ENCODE measurements at places on chromosomes 7 and 10.

DNA sequence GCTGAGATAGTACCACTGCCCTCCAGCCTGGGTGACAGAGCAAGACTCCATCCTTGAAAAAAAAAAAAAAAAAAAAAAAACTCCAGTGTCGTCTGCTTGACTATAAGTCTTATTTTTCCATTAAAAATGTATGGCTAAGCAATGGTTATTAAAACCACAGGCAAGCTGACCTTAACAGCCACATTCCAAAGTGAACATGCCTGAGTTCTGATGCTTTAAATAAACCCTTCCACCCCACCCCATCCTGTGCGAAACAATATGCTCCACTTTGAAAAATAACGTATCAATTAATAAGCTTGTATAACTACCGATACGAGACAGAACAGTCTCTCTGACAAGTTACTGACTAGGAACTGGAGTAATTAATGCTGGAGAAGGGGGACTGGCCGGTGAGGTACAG, 63.7 kb downstream of the LARP4B start:
- no peak for DNase-seq

GRCh38 chr7:44491229-44491628, 771 bp upstream of the NUDCD3 start:
- DNase-seq: no peak

- DNase-seq: no peak
These were observed 574.3 kb upstream of the FOXK1 start for GRCh38 chr7:4107839-4108238.

- DNase-seq: no peak
These were observed 71.7 kb downstream of the HYCC1 start for GRCh38 chr7:22942191-22942590.

DNA sequence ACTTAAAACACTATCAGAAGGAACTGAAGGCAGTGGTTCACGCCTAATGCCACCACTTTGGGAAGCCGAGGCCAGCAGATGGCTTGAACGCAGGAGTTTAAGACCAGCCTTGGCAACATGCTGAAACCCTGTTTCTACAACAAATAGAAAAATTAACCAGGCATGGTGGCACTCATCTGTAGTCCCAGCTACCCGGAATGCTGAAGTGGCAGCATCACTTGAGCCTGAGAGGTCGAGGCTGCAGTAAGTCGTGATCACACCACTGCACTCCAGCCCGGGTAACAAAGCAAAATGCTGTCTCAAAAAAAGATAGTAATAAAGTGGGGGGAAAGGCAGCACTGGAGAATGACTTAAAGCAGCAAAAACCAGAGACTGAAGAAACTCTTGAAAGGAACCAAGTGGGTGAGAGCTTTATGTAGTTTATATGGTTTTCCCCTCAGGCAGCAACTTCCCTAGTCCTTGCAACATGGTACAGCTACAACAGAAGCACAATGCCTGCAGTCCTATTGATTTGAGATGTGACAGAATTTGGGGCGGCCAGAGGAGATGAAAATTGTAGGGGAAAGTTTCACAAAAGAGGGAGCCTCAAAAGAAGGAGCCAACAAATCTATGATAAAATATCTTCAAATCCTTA, 38.1 kb downstream of the GDI2 start:
- DNase-seq: no peak

GRCh38 chr10:97291357-97292096, 910 bp downstream of the ARHGAP19 start:
- no peak for DNase-seq

GRCh38 chr7:123871998-123872867, 27.3 kb downstream of the HYAL4 start:
- DNase-seq: no peak

GRCh38 chr10:124484661-124485060, 23.0 kb downstream of the LHPP start:
- no peak for DNase-seq

DNA sequence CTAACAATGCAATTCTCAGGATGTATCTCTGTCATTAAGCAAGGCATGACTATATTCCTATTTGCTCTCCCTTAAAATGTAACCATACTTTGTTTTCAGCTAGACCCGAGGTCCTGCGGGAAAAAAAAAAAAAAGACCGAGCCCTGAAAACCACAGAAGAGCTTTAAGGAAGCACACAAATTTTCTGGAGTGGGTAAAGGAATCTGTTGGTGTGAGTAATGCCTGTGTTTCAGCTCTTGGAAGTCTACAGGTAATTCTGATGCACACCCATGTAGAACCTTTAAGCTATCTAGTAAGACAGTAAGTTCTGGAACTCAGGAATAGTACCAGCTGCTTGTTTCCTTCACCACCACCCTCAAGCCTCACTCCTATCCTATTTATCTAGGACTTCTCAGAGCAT, 351.1 kb downstream of the PARD3 start:
- no peak for DNase-seq

DNA sequence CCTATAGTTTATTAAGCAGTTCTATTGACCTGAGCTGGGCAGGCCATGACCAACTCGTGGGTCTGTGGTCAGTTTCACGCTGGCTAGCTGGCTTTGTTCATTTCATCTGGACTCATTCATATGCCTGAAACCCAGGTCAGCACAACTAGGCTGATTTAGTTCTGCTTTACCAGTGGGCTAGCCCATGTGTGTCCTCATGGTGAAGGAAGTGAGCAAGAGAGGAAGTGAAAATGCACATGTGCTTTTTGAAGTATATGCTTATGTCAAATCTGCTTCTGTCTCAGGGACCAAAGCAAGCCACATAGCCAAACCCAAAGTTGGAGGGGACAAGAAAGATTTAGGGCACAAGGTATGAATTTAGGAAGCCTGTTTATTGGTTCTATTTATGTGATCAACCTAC, 154.5 kb downstream of the RNF133 start:
- DNase-seq: no peak

- DNase-seq: no peak
These were observed 13.6 kb downstream of the MICU1 start for GRCh38 chr10:72612203-72612826.

GRCh38 chr7:106425017-106425719, 140.4 kb upstream of the NAMPT start:
- DNase-seq: peak; percentile 45

DNA sequence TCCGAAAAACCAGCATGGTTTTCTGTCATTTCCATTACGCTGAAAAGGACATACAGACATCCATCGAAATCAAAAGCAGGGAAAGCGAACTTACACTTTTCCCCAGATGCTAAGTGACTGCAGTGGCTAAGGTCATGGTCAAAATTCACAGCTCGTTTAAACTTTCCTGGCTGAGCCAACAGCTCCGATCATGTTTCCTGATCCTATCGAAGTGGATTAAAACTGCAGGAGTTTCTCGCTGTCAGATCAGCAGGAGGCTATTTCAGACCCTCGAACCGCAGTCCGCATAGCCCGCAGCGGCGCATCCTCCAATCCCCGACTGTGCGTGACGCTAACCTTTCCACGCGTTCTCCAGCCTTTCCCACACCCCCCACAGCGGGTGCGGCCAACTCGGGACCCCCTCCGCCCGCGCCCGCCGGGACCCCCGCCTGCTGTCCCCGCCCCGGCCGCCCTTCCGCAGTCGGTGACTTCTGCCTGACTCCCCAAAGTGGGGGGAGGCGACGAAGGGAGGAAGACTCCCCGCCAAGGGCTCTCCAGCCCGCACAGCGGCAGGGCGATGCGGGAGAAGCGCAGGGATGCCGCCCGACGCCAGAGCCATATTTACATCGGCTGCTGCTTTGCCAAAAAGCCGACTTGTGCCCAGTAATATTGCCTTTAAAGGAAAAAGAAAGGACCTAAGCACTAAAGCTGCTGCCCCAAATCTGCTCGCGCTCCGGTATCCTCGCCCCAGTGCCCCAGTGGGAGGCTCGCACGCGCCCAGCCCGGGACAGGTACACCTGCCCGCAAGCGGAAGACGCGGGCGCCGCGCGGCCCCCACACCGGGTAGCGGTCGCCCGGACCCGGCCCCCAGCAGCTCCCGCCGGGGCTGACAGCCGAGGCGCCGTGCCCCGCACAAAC, 1.2 kb downstream of the PIP4K2A start:
- no peak for DNase-seq

DNA sequence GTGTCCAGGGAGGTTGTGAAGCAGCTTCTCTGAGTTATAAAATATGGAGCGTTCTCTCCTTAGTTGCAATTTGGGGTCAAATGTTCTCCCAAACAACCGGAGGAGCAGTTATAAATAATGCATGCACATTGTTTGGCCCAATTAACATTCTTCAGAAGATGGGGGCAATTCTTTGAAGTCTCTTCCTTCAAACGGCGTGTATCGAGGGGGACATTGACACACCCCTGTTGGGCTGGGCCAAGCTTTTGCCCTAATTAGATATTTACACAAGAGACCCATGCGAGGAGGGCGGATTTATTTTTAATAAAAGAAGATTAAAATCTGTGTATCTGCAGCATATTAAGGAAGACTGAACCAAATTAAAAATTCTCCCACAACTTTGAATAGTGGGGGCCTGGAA, 107.3 kb downstream of the PTPRE start:
- DNase-seq: no peak

DNA sequence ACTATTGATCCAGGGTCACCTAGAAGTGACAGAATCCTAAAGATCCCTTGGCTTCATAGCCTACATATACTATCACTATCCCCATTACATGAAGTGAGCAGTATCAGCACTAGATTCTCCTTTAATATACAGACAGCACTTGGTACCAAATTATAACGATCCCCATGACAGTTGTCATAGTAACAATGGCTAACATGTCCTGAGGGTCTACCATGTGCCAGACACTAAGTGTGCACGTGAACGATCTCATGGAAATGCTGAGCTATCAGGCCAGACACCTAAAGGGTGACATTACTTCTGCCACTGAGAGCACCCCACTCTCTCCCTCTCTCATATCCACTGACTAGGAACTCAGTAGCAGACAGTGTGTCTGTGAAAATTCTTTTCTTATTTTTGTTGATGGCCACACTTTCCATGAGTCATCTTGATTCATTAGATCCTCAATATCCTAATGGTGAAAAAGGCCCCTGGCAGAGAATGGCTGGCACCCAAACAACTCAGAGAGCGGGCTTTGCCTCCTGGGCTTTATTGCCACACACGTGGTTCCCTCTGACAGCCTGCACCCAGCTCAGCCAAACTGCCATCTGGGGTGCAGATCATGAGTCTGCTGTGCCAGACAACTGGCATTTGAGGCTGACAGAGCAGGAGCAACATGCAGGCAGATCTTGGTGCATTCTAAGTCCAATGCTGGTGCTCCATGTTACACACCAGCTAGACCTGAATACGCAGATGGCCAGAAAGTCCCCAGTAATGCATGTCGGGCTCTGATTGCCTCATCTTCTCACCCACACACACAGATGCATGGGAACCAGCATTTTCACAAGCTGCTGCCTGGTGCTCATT, 176.3 kb downstream of the DGKI start:
- no peak for DNase-seq

DNA sequence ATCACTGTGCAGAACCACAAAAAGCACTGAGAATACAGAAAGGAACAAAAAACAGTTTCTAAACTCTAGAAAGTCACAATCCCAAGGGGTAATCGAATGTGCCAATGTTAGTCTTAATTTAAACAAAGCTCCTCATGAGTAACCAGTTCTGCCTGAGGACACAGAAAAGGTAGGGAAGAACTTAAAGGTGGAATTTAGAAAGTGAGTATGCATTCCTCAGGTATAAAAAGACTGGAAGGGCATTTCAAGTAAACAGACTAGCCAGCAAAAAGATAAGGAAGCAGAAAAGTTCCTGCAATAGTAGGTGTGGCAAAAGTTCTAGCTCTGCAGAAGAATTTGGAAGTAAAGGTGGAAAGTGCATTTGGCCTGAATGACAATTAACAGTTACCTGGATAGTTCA, 84.6 kb upstream of the DLX6 start:
- no peak for DNase-seq

GRCh38 chr10:96276426-96276825, 5.1 kb upstream of the BLNK start:
- DNase-seq: no peak

GRCh38 chr7:109986701-109987100, 1104.2 kb upstream of the LRRN3 start:
- no peak for DNase-seq

GRCh38 chr7:33762911-33763306, 142.4 kb upstream of the BMPER start:
- no peak for DNase-seq

DNA sequence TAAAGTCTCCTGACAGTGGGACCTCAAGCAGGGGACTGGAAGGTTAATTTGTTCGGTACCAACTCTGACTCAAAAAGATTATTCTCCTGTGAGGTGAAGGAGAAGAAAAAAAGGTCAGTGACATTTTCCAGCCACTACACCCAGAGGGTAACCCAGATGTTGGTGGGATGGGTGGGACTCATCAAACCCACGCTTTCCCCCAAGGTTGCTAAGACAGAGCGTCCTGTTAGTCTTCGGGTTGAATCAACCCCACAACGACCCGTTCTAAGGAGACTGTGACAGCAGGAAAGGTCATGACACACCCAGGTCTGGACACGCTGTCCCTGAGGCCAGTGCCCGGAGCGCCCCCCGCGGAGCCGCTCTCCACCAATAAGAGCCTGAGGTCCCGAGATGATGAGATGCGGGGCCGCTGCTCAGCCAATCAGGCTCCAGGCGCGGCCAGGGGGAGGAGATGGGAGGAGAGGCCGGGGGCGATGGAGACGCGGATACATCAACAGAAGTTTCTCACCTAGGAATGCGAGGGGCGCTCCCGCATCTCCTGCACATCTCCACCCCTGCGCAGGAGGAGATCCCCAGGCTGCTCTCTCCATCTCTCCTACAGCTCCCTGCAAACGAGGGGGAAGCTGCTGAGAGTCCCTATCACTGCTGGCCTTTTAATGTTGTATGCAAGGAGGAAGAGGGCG, at the start of gene WNT16:
Gene WNT16, plus strand, starts transcription at position 493 of the 683 bp plus-strand sequence. CDS start 293 bp downstream, outside the sequence.
- no peak for DNase-seq

GRCh38 chr7:30422922-30423321, 55.7 kb downstream of the NOD1 start:
- no peak for DNase-seq

DNA sequence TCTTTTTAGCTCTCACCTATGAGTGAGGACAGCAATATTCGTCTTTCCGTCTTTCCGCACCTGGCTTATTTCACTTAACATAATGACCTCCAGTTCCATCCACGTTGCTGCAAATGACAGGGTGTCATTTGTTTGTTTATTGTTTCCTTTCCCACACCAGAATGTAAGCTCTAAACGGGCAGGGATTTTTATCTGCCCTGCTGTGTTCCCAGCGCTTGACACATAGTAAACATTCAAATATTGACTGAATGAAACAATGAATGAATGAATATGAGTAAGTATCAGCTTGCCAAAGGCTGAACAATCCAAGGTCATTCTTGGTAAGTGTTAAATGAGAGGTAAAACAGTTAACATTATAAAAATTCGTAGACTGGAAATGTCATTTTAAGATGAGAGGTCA, 12.8 kb downstream of the SH3PXD2A start:
- no peak for DNase-seq

- DNase-seq: no peak
These were observed 125.9 kb downstream of the JAZF1 start for GRCh38 chr7:28054531-28055160.
